ENCODE measurements at places on chromosomes 6 and 20.

- no peak for DNase-seq
These were observed 302.3 kb upstream of the CITED2 start for GRCh38 chr6:139676718-139677117.

DNA sequence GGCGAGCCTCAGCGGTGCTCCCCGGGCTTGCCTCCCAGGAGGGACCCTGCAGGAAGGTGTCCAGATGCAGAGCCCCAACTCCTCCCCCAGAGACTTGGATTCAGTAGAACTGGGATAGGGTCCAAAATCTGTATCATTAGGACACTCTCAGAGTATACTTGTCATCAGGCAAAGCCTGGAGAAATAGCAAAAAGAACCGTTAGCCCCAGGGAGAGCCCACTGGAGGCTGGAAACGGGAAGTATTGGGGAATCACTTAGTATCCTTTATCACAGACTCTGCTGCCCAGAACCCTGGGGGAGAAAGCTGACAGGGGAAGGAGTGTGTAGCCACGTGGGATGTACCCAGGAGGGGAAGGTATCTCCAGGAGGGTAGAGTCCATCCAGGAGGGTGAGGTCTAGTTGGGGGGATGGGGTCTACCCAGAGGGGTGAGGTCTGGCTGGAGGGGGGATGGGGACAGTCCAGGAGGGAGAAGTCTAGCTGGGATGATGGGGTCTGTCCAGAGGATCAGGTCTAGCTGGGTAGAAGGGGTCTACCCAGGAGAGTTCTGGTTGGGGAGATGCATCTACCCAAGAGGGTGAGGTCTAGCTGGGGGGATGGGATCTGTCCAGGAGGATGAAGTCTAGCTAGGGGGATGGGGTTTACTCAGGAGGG lies 107.2 kb downstream of the LY86 start:
- no peak for DNase-seq

DNA sequence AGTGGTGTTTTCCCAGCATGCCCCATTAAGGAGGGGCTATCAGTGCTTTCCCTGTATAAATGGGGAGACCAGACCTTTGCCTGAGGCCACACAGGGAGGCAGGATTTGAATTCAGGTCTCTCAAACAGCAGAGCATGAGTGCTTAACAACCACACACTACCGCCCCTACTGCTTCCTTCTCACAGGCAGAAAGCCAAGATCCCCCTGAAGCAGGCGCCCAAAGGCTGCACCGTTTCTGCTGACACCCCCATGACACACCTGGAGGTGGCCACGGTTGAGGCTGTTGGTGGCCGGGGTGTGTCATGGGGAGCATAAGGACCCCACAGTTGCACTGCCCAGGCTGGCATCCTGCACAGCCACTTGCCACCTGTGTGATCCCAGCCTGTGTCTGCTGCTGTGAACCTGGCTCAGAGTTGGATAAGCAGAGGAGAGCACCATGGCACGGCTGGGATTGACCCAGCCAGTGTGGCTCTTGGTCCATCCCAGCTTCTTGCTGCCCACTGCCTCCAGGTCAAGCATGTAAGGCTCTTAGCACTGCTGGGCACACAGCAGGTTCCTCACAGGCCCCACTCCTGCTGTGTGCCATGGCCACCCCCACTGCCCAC lies 28.3 kb downstream of the PCK1 start:
- no peak for DNase-seq

DNA sequence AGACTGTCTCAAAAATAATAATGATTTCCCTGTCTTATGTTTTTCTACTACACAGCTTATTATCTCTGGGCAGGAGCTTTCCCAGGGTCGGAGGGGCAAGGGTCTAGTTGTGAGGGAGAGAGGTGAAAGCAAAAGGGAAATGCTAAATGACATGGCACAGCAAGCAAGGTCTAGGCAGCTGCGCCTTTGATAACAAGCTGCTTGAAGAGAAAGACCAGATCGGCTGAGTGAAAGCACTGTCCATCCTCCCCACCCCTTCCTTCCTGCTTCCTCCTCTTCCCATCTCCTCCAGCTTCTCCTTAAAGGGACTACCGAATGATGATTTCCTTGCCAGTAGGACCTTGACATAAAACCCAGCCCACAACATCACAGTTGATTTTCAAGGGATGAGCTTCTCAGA lies 158.1 kb upstream of the AKAP12 start:
- no peak for DNase-seq

DNA sequence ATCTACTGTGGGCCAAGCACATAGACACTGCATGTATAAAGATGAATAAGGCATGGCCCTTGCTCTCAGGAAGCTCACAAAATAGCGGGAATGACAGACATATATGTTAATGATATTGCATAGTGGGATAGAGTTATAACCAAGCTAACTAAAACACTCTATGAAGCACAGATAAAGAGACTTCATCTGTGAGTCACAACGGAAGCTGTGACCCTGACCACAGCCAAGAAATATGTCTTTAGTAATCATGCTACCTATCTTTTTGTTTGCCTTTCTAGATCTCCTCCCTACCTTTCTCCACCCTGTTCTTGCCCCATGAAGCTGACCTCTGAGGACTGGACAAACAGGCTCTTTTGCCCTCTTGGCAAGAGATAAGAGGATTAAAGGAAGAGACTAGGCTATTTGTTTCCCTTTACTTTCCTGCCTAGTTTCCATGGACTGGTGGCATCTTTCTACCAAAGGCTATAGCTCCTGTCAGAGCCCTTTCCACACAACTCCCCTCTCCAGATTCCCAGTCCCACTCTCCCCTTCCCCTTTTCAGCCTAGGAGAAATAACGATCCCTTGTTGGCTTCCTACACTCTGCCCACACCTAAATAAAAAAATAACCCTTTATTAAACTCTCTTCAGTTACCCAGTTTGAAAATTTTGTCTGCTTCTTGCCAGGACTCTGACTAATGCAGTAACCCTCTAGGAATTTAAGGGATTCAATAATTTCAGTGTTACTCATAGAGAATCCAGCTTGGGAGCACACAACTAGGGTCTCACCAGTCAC lies 504.9 kb upstream of the MARCKS start:
- no peak for DNase-seq

GRCh38 chr20:46220455-46221207 lies 87.7 kb downstream of the CDH22 start:
- no peak for DNase-seq

- DNase-seq: no peak
These were observed 607 bp downstream of the LYRM2 start for GRCh38 chr6:89637960-89638319.

DNA sequence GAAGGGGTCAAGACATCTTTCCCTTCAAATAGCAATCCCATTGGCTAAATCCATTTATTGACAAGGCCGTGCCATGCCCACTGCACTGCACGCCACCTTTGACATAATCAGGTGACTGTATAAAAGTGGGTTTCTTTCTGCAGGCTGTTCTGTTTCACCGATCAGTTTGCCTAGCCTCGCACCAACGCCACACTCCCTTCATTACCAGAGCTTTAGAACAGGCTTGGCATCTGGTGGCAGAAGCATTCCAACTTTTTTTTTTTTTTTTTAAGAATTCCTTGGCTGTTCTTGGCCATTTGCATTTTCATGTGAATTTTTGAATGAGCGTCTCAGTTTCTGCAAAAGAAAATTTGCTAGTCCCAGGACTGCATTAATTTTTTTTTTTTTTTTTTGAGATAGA lies 78.1 kb downstream of the PPP1R3G start:
- DNase-seq: no peak

Data from Jurkat, Clone E6-1 (cell line).